Stimulated activated CD4-positive, alpha-beta T cell treated with anti-CD3 and anti-CD28 coated beads, Interleukin-1b, Interleukin-23, amount 100 ng/mL, for 1 hour (primary cell): ENCODE measurements at places on chromosomes 3 and 15.
A peak's percentile ranks its signal among the peaks of the same experiment; 100 is the strongest.

DNA sequence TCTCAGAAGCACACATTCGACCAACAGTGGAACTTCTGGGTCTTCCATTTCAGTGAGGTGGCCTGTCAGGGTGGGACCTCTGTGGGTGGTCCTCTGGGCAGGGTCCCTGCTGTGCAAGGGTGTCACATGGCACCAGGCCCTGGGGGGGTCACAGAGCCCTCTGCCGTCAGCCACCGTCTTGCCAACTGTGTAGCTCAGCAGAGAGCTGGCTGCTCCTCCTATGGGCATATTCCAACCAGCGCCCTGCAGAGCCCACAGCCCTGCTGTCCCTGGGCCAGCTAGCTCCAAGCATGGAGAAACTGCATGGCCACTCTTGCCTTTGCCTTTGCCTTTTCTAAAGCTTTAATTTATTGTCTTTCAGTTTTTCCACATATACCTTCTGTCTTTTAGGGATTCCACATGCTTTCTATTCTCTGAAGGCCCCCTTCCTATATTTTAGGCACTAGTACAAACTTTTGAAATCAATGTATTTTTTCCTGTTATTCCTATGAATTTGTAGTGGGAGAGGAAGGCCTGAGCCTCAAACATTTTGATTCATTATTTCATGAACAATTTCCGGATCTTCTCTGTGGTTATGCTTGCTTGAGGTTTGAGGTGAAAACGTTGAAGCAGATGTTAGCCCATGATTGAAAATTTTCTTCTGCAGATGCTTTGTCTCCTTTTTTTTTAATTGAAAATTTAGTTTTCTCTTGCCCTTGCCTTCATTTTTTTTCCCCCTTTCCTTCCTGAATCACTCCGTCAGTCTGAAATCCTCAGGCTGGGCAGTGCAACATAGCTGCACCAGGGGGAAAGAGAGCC is 11.7 kb downstream of the IQCF1 start:
- no peak for DNase-seq

DNA sequence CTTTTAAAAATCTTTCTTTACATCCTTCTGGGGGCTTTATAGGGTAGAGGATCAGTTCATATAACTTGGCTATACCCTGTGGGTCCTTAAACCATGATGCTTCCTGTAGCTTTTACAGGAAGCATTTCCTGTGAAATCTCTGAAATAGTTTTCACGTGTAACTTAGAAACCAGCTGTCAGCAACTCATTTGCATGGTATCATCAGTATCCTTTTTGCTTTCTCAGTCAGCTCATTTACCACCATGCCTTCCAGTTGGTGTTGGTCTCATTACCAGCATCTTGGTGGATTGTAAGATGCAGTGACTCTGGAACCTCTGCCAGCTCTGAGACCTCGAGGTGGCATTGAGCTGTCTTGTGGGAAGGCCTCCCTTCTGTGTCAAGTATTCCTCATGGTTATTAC is 96.7 kb upstream of the MYZAP start:
- DNase-seq = no peak

- no peak for DNase-seq
These were observed 120.9 kb downstream of the ERC2 start for GRCh38 chr3:56347219-56347871.

- no peak for DNase-seq
These were observed 50.7 kb upstream of the IGF1R start for GRCh38 chr15:98597666-98598065.

- DNase-seq = peak; percentile 33
These were observed 663.7 kb downstream of the AGBL1 start for GRCh38 chr15:86743283-86743903.

- DNase-seq = no peak
These were observed 7.3 kb downstream of the CCDC33 start for GRCh38 chr15:74243431-74243830.

DNA sequence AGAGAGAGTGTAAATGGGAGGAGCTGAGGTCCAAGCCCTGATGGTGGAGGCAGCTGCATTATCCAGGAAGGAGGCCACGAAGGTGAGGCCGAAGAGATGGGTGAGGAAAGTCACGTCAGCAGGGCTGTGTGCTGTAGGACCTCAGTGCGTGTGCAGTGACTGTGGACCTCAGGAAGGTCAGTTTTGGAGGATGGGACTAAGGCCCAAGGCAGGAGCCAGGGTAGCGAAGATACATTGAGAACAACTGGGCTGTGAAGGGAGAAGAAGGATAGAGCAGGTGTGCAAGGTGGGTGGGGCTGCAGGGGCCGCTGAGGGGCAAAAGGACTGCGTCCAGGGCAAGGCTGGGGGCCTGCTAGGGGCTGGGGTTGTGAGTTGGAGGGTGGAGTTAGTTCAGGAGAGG is 4.9 kb downstream of the KLHL40 start:
- no peak for DNase-seq

GRCh38 chr3:196643201-196643749 is 3.8 kb downstream of the NRROS start:
- DNase-seq = no peak

GRCh38 chr15:48090666-48091065 is 30.1 kb upstream of the SLC24A5 start:
- no peak for DNase-seq

DNA sequence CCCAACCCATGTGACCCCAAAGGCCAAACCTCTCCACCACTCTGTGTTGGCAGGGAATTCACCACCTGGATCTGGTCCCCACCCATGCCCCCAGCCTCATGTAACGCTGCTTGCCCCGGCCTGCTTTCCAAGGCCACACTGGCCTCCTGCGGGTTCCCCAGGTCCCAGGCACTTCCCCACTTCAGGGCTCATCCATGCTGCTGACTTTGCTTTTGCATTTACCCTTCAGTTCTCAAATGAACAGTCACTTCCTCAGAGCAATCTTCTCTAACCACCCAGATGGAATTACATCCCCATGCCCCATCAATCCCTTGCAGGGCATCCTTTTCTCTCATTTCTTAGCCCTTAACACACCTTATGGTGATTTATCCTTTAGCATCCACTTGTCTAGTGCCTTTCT is 9.2 kb downstream of the DAPK2 start:
- no peak for DNase-seq

DNA sequence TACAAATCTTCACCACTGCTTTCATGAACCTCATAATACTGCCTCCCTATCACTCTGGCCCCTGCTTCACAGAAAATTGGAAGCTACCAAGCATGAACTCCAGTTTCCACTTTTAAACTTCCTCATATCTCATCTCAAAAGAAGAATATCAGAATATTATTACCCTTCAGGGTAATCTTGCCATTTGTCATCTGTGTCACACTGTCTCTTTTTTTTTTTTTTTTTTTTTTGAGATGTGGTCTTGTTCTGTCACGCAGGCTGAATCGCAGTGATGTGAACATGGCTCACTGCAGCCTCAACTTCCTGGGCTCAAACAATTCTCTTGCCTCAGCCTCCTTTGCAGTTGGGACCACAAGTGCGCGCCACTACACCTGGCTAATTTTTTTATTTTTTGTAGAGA is 80.4 kb upstream of the TCF12 start:
- no peak for DNase-seq

- no peak for DNase-seq
These were observed 36.5 kb downstream of the NSUN3 start for GRCh38 chr3:94099311-94099710.

DNA sequence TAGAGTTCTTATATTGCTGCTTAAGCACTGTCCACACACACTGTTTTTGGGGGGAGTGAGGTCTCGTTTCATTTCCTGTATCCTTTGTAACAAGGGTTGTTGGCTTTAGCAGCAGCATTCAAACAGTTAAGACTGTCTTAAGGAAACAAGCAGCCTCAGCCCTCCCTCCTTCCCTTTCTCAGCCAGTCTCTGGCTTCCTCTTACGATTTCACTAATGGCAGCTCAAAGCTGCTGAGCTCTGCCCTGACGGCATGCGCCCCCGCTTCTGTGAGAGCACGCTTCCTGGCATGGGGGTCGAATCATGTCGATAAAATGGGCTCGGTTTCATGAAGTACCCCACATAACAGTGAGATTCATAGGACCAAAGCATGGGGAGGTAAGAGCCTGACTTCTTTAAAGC is 105.0 kb downstream of the KLHL25 start:
- DNase-seq = no peak

- no peak for DNase-seq
These were observed 105.1 kb upstream of the ETV5 start for GRCh38 chr3:186213946-186214345.

DNA sequence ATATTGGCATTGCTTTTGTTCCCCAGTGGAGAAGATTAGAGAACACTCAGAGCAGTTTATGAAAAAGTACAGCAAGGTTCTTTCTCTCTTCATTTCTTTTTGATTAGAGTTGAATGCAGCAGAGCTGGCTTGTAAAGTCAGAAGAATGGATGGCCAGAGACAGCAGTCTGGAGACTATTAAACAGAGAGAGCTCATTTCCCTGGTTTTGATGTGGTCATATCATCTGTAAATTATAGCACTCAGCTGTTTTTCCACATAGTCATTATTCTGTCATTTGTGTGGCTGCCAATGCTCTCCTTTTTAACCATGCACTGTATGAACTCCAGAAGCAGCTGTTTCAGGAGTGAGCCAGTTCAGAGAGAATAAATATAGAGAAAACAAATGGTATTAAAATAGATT is 177.4 kb upstream of the CRBN start:
- no peak for DNase-seq

- DNase-seq = no peak
These were observed 305.2 kb upstream of the SEMA6D start for GRCh38 chr15:47412136-47412535.

GRCh38 chr15:50676799-50677483 is 9.7 kb downstream of the TRPM7 start:
- no peak for DNase-seq

GRCh38 chr3:155182467-155182866 is 102.3 kb downstream of the MME start:
- DNase-seq = no peak

GRCh38 chr3:70488131-70488530 is 175.7 kb upstream of the MDFIC2 start:
- DNase-seq = no peak

GRCh38 chr15:92683511-92683834 is 27.9 kb upstream of the FAM174B start:
- DNase-seq = no peak

DNA sequence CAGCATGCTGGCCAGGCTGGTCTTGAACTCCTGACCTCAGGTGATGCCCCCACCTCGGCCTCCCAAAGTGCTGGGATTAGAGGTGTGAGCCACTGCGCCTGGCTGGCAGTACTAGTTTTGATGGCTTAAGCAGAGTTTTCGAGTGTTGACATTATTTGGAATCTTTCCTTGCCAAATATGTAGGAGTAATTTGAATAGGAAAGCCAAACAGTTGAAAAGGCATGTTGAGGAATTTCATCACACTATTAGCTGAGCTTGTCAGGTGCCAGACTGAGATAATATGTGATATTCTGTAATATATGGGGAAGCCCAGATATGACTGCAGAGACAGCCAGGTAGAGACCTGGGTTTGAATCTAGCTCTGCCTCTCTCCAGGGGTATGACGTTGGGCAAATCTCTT is 109.3 kb downstream of the SV2B start:
- DNase-seq = no peak

DNA sequence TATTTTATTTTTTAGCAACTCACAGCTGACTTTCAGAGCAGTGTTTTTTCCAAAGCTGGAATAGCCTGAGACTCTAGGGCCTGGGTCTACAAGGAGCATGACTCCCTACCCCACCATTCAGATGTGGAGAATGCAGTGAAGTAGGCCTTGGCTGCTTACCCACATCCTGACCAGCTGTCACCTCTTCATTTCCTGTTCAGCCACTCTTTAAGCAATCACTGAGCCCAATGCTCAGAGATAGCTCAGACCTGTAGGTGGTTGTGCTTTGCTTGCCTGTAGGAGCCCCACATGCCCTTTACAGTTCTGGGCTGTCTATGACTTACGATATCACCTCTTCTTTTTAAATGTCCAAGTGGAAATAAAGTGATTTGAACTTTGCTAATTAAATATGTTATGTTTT is 148.1 kb downstream of the NEK11 start:
- DNase-seq = no peak

GRCh38 chr3:63753995-63754394 is 65.1 kb upstream of the C3orf49 start:
- DNase-seq = no peak

DNA sequence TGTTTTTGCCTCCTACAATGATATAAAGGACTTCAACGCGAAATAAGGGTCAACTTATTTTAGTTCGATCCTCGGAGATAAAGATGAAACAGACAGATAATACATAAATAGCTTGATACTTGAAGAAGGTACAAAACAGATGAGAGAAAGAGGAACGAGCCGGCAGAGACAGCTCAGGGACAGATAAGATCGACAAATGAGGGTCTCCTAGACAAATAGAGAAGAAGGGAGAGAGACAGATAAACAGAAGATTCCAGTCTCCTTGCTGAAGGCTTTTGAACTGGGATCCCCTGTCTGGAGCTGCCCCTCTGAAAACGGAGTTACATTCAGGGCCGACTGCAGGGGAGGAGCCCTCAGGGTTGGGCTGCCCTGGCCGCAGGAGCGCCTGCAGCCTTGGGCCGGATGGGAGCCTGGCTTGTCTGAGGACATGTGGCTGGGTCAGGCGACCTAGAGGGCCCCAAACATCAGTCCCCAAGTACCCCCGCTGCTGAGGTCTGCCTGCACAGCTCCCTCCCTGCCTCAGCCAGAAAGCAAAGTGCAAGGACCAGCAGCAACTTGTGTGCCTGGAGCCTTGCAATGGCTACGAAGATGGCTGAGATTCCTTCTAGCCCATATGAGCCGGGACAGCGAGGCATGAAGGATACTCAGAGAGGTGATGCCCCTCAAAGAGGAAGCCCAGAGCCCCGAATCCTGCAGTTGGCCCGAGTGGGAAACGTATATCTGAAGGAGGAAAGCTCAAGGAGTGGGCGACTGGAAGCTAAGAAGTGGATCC is 926 bp upstream of the SKOR1 start:
- DNase-seq = no peak

GRCh38 chr3:139917226-139917785 is 17.7 kb upstream of the CLSTN2 start:
- no peak for DNase-seq

DNA sequence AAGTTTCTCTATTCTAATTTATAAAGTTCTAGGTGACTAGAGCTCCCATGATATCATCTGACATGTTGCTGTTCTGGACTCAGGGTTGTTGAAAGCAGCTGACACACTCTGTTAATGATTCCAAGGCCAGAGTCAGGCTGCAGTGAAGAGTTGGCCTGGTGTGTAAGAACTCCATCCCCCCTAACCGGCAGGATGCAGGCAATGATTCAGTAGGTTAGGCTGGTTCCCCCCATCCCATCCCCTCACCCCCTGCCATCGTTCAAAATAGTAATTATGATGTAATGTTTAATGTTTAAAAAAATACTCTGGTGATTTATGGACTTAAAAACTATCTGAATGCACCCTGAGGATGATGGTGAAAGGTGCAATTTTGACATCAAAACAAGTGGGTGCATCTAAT is 4.6 kb upstream of the TRIM71 start:
- DNase-seq = no peak
